ENCODE measurements at places on chromosomes 2 and 18.

GRCh38 chr2:11097038-11097720 is 58.1 kb upstream of the SLC66A3 start:
- DNase-seq: no peak

DNA sequence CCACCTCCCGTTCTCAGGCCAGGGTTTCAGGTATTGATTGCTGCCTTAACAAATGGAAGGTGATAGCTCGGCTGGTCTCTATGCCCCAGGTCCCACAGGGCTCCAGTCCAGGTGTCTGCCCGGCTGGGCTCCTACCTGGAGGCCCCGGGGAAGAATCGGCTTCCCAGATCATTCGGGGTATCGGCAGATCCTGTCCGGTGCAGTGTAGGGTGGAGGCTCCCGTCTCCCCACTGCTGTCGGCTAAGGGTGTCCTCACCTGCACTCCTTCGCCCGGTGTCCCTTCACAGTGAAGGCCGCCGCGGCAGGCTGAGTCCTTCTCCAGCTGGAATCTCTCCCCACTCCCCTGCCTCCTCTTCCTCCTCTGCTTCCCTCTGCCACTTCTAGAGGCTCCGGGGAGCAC is 573.9 kb upstream of the SALL3 start:
- no peak for DNase-seq

- DNase-seq: no peak
Measured at GRCh38 chr18:79706006-79706405, 26.4 kb downstream of the CTDP1 start.

DNA sequence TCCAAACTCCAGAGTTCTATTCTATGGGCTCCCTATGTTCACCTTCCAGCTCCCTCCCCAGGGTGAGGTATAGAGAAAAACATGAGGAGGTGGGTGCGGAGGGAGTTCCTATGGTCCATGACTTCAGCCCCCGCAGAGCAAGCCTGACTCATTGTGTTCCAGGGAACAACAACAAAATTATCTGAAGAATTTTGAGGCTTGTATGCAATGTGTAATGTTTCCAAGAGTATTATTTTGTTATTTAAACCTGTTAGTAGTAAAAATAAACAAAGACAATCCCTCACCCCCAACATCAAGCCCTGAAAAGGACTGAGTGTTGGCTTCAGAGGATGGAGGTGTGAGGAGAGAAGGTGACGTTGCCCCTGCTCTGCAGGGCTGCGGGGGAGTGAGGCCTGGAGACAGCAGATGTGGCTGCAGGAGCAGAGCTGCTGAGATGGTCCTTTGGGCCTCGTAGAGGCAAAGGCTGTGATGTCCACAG is 29.0 kb downstream of the LAMA3 start:
- DNase-seq: no peak

- DNase-seq: no peak
Measured at GRCh38 chr18:36128530-36128870, 640 bp downstream of the SLC39A6 start.

- no peak for DNase-seq
Measured at GRCh38 chr2:49110571-49110970, 43.7 kb downstream of the FSHR start.

- no peak for DNase-seq
Measured at GRCh38 chr2:64604155-64604554, 49.6 kb downstream of the SERTAD2 start.

- no peak for DNase-seq
Measured at GRCh38 chr2:208531361-208531760, 124.8 kb downstream of the PTH2R start.

GRCh38 chr18:25974630-25975077 is 115.8 kb downstream of the SS18 start:
- peak; percentile 97 for DNase-seq

DNA sequence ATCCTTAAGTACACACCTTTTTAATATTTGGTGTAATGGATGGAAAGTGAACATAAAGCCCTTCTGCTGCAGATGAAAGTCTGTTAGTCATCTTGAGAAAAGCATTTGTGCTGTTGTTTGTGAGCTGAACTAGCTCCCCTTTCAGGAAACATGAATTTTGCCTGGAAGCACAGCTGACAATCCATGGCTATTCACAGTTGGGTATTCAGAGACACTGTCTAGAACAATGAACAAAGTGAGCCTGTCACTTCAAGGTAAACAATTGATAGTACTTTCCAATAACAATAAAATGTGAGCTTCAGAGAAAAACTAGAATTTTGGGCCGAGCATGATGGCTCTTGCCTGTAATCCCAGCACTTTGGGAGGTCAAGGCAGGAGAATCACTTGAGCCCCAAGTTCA is 6.8 kb upstream of the EFHD1 start:
- no peak for DNase-seq

DNA sequence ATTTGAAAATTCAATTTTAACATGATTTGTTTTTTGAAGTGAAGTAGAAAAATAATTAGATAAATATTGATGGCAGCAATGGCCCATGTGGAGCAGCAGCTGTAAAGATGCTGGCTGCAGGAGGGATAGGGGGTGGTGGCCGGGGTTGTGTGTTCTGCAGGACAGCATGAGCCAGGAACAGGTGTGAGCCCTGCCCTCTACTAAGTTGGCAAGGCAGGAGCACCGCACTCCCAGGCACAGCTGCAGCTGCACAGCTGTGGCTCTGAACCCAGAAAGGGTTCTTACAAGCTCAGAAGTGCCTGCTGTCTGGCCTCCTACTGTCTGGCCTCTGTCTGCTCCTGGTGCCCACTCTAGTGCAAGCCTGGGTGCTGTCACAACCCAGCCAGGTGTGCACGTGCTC is 10.0 kb upstream of the DUSP19 start:
- DNase-seq: no peak

DNA sequence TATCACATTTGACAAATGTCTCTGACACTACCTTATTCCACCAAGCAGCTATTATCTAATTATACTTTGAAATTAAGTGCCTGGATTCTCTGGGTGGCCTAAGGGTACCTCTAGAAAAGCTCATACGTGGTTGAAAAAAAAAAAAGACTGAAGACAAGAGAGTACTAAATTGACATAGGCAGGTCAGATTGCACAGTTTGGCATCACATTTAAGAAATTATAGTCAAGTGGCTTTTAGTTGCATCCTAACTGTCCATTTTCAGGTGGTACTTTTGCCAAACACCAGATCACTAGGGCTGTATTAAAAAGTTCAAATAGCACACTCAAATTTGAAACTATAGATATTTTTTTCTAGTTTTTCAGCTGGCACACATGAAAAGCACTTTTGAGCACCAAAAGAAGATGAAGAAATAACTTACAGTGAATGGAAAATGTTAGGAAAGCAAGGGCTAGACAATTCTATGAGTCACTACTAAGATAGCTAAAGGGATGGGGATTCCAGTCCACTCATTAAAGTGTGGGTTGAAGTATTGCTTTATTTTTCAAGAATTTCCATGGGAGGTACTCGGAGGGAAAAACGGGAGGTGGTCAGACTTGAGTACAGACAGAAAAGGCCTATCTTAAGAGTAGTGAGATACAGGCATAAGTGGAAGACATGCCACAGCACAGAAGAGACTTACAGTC is 106.5 kb upstream of the COL5A2 start:
- no peak for DNase-seq

DNA sequence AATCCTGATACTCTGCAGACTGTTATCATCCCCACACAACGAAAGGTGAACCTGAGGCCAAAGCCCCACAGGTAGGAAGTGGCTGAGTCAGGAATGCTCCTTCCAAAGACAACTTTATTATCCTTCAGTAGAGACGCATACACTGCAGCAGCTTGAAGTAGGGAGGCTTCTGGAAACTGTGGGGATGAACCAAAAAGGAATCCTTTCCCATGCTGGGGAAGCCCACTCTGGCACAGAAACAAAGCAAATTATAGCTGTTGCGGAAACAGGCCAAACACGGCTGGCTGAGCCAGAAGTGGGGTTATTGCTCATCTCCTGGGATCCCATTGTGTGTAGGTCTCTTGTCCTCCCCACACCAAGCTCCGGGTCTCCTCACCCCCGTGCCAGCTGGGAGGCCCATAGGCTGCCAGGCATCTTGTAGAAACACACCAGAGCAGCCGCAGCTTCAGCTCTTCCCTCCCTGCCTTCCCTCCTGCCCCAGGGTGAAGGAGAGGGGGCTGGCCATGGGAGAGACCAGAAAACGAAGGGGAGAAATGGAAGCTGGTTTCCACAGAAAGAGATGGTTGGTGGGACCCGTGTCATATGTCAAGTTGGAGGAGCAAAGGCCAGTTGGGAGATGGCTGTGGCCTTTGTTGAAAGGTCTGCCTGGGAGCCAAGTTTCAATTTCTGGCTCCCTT is 176.9 kb upstream of the NABP1 start:
- DNase-seq: no peak

DNA sequence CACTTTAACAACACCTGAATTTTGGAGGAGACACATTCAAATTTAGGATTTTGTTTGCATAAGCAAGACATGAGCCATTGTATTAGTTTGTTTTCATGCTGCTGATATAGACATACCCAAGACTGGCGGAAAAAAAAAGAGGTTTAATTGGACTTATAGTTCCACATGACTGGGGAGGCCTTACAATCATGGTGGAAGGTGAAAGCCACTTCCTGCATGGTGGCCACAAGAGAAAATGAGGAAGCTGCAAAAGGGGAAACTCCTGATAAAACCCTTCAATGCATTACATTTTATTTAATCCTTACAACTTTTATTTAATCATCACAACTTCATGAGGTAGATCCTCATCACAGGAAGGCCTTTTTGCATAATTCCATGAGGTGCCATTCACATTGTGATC is 242.0 kb upstream of the STON1 start:
- DNase-seq: peak; percentile 56

DNA sequence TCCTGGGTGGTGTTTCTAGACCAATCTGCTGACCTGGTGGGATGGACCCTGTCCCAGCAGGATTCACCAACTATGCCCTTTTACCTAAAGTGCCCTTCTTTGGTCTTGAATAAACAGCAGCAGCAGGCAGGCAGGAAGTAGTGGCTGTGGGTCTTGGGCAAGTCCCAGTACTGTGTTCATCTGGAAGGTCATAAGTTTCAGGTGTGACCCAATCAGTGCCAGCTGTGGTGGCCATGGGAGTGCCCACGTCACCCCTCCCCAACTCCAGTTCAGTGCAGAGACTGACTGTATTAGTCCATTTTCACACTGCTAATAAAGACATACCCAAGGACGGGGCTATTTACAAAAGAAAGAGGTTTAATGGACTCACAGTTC is 148.3 kb upstream of the SRD5A2 start:
- no peak for DNase-seq

DNA sequence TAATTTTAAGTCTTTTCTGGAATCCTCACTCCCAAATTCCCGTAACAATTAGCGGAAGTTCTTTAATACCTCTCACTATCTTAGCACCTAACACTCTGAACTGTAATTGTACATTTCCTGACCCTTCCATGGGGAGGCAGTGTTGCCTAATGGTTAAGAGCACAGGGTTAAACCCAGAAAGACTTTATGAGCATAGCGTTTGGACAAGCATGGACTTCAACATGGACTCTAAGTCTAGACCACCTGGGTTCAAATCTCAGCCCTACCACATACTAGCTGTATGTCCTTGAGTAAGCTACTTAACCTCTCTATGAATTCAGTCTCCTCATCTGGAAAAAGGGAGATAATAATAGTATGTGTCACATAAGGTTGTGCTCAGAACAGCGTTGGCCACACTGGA is 13.0 kb downstream of the ANTXR1 start:
- DNase-seq: peak; percentile 69

- no peak for DNase-seq
Measured at GRCh38 chr18:10051877-10052631, 138.2 kb downstream of the VAPA start.

DNA sequence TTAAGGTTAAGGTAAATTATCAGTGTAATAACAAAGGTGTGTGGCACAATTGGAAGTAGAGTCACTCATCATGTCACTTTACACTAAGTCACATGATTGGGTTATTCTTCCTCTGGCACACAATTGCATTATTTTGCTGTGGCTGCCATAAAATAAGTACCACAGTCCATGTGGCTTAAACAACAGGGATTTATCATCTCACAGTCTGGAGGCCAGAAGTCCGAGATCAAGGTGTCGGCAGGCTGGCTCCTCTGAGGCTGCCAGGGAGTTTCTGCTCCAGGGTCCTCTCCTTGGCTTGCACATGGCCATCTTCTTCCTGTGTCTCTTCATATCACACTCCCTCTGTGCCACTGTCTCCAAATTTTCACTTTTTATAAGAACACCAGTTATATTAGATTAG is 421.2 kb downstream of the CMPK2 start:
- DNase-seq: no peak

DNA sequence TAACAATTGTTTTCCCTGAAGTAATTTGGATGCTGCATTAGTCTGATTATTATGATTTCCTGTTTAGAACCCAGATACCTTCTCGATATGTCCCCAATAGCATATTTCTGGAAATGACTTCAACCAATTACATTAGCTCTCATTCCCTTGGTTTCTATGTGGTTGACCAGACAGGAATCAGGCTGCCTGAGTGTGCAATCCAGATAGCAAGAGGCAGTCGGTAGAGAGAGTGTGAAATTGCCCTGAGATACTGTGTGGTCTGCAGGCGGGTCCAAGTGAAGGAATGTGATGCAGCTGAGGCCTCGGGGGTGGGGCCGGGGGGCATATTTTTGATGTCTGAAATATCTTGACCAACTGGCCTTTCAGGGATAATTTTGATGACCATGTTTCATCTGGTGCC is 143.9 kb upstream of the ITGA6 start:
- peak; percentile 66 for DNase-seq

DNA sequence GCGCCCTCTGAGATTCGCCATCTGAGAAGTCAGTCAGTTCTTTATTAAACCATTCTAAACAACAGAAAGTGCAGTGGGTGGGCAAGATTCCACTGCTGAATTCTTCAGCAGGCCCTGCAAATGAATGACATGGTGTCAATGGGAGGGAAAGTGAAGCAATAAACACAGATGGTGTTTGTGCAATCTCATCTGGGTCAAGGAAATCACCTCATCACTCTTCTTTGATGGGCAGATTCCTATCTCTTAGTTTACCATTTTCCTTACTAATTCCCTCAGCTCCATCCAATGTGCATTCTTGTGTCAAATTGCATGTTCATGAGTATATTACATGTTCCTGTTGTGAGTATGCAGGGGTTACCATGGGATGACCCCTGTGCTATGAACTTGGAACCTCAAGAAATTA is 100.7 kb upstream of the CYP1B1 start:
- no peak for DNase-seq

- no peak for DNase-seq
Measured at GRCh38 chr2:189860161-189860560, 75.9 kb downstream of the PMS1 start.

GRCh38 chr2:230925443-230925878 is 419 bp upstream of the GPR55 start:
- no peak for DNase-seq

- DNase-seq: no peak
Measured at GRCh38 chr2:179049203-179049545, 763 bp downstream of the CCDC141 start.

All from hematopoietic multipotent progenitor cell treated with erythropoietin and hydrocortisone succinate and interleukin-3 and kit ligand, for 8 days (in vitro differentiated cells).